D341Med (cell line): ENCODE measurements at places on chromosomes 13 and 19.

DNA sequence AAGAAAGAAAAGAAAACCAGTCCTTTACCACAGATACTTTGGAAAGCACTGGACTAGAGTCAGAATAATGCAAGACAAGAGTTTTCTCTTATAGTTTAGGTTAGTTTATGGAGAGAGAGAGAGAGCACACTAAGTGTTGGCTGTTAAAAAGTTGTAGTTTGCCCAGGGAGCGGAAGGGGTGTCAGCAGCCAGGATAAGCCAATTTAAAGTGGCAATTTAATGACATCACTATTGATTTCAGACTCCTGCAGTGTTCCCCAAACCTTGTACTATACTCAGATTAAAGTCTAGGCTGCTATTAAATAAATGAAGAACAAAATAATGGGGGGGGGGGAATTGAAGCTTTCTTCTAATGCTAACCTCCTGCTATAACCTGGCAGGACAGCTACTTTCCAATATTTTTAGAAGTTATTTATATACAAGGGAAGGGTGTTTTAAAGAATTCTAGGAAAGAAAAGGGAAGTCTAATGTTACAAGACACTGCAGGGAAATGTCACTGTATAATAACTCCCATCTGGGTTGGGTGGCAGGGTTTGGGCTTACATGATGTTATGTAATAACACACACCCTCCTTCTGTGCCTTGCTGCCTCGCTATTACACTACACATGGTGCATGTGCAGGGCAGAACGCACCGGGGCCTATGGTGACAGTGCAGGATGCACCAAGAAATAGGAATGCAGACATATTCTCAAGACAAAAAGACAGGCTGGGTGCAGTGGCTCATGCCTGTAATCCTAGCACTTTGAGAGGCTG, 19.9 kb downstream of the TPT1 start:
- DNase-seq: no peak

DNA sequence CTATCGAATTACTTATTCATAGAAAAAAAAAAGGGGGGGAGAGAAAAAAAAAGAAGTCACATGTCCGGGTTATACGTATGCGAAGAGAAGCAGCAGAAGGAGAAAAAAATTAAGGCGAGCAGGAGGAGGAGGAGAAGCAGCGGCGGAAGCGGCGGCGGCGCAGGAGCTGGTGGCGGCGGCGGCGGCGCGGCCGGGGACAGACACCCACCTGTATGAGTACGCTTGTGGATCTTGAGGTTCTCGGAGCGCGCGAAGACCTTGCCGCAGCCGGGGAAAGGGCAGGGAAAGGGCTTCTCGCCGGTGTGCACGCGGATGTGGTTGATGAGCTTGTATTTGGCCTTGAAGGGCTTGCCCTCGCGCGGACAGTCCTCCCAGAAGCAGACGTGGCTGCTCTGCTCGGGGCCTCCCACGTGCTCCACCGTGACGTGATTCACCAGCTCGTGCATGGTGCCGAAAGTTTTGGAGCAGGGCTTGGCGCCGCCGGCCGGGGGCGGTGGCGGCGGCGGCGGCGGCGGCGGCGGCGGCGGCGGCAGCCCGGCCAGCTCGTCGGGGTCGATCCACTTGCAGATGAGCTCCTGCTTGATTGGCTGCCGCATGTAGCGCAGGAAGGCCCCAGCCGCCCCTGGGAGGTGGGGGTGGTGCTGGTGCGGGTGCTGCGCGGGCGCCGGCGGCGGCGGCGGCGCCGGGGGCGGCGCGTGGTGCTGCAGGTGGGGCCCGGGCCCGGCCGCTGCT, 1.5 kb downstream of the ZIC5 start:
- peak; percentile 75 for DNase-seq

DNA sequence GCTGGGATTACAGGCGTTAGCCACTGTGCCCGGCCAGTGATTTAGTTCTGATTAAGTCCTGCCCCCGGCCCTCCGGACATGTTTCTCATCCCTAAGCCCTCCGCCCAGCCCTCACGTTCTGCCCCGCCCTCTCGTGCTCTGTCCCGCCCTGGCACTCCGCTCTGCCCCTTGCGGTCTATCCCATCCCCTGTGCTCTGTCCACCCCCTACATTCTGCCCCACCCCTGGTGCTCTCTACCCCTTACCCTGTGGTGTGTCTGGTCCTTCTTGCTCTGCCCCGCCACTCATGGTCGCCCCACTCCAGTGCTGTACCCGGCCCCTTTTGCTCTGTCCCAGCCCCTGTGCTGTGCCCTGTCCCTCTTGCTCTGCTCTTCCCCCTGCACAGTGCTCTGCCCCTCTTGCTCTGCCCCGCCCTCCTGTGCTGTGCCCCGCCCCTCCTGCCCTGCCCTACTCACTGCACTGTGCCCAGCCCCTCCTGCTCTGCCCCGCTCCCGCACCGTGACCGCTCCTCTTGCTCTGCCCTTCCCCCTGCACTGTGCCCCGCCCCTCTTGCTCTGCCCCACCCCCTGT, 3.0 kb downstream of the GTPBP3 start:
- DNase-seq: no peak

DNA sequence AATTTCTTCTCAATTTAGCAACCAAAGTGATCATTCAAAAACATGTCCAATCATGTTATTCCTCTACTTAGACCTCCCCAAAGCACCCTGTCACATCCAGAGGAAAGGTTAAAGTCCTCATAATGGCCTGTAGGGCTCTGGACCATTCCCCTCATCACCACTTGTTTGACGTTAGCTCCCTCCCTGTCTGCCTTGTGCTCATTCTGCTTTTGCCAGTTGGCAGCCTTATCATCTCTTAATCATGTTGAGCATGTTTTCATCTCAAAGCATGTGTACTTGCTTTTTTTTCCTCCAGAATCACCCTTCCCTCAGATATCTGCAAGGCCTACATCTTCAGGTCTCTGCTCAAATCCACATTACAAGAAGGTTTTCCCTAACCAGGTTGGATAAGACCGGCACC, 25.9 kb downstream of the UBAC2 start:
- no peak for DNase-seq

DNA sequence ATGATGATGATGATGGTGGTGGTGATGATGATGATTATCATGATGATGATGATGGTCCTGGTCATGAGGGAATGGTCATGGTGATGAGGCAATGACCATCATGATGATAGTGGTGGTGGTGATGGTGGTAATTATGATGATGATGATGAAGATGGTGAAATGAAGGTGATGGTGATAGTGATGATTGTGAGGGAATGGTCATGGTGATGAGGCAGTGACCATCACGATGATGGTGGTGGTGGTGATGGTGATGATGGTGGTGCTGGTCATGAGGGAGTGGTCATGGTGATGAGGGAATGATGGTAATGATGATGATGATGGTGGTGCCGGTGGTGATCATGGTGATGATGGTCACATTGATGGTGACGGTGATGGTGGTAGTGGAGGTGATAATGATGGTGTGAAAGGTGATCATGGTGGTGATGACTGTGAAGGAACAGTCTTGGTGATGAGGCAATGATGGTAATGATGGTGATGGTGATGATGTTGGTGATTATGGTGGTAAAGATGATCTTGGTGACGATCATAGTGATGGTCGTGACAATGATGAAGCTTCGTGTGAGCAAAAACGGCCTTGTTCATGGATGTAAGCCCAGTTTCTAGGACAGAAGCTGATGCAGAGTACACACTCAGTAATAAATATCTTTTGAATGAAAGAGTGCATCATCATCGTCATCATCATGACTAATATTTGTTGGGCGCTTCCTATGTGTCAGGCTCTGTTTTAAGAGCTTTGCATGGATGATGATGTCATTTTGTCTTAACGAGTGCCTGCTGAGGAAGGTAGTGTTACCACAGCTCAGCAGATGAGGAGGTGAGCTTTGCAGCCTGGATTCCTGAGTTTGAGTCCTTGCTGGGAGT, 17.3 kb downstream of the SBK2 start:
- DNase-seq: no peak

DNA sequence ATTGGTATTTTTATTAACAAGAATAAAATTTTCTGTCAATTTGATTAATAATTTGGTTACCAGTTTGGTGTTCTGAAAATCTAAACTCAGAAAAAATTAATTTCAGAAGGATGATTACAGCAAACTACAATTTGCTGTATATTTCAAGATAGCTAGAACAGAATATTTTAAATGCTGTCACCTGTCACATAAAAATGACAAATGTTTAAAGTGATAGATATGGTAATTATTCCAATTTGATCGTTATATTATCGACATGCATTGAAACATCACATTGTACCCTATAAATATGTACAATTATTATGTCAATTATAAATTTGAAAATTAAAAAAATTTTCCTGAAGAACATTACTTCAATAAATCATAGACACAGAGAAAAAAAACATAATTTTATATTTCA, 56.9 kb upstream of the SLITRK5 start:
- no peak for DNase-seq

DNA sequence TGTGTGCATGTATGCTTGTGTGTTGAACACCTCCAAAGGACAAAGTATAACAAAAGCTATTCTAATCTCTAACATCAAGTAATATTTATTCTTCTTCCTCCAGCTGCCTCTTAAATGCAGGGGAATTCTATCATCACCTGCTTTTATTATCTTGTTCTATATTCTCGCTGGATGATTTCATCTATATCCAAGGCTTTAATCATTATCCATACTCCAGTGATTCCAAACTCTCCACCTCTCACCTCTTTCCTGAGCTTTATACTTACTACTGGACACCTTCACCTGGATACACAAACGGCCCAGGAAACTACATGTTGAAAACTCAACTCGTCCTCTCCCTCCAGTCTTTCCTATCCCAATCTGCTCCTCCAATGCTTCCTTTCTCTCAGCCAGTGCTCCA, 418.6 kb downstream of the KLF5 start:
- DNase-seq: no peak

- DNase-seq: no peak
Observed at GRCh38 chr13:99992949-99993351, 11.4 kb downstream of the ZIC2 start.

- DNase-seq: no peak
Observed at GRCh38 chr13:100330662-100331061, 241.8 kb downstream of the PCCA start.

DNA sequence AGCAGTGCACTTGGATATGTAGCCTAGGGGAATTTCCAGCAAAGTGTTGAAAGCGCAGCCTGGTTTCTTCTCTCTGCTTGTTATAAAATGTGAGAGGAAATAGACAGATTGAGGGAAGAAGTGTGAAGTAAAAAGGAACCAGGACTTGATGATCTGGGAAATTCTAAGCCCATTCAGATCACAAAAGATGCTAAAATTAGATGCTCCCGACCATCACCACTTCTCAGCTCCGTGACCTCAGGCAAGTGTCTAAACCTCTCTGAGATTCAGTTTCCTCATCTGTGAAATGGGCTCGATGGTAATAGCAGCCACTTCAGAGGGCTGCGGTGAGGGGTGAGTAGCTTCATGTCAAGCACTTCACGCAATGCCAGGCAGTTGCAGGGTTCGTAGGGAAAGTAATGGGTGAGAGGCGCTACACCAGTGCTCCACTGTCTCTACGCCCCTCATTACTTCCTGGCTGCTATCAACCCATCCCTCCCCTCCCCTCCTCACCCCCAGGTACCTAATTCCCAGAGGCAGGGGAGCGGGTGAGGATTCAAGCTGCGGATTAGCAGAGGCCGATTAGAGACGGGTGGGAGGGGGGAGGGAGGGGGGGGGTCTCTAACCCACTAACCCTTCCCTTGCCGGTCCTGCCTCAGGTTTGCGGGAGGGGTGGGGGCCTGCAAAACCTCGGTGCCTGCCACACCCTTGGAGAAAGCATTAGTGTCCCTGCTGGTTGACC, 9.0 kb upstream of the NFIC start:
- DNase-seq: peak; percentile 84

DNA sequence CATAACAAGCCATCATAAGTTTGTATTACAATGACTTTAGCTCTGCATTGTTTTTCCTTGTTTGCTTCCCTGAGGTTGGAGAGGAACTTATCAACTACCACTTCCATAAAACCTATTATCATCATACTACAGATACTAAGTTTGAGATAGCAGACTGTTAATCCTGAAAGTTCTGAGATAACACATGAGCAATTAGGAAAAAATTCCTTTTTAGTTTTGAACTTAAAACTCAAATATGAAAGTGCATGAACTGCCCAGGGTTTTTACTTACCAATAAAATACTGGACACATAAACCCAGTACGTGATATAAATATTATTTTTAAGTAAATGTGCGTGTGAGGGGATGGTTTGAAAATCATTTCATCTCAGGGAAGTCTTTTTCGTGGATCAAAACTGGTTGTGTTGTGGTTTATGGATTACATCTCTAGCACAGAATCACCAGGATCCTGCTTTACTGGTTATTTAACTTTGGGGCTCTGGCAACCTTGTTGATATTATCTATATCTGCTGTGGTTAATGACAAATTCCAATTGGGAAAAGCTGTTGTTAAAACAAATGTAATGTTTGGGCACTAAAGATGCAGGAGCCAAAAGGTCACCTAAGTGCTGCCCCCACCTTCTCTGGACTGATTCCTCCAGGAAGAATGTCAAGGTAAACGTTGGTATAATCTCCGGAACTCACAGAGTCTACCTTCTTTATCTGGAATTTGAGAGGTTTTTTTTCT, 12.4 kb downstream of the CDX2 start:
- DNase-seq: no peak

DNA sequence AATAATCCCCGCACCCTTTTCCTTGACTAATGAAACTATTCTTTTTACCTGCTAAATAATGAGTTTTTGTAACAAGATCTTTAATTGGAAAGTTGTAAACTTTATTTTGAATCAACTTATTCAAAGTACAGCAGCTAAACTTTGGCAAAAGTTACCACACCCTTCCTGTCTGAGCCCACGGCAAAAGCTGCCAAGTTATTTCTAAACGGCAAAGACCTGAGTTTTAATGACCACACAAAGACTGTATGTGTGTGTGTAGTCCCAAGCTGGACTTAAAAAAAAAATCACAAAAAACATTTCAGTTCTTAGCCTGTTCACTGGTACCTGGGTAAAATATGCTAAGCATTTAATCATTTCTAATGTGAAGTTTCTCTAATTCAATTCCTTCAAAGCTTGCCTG, 60.7 kb downstream of the ZAR1L start:
- no peak for DNase-seq

- DNase-seq: no peak
Observed at GRCh38 chr19:5588906-5589676, 21.3 kb upstream of the TINCR start.

GRCh38 chr13:26112843-26113242, 61.0 kb upstream of the SHISA2 start:
- no peak for DNase-seq

DNA sequence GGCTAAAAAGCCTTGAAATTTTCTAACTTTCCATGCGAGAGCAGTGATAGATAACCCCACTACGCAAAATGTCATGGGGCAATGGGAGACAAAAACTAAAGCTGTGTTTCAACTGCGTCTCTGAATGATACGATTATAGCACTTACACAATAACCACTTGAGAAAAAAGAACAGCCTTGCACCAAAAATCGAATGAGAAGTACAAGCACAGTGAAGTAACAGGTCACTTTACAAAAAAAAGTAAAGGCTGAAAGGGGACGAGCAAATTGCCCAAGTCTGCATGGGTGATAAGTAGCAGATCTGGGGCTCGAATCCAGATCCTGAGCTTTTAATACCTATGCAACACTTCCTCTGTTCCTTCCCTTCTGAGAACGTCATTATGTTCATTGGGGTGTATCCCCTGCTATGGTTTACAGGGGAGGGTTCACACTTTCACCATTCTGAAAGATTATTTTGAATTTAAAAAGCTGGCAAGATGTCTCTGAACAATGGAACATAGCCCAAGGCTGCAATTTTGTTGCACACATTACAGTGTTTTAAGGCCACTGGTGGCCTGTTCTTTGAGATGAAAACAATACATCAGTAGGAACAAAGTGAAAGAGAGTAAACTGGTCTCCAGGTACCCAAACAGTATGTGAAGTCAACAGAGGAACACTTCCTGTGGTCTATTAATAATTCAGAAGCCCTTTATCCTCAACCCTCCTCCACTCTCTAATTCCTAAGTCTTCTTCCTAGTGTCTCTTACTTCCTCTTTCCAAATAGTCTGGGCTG, 3.2 kb downstream of the CPB2 start:
- no peak for DNase-seq
